Camera-type eye (tissue), 1 donor: ENCODE measurements at places on chromosomes 5 and 9. TPM values are rescaled to one million over a fixed set of nuclear protein-coding genes. Genes with fewer than 3 reads are reported as not detected.

The CD72 gene
- 2.5 TPM for total RNA-seq

The DOK3 gene
- 4.8 TPM for total RNA-seq

The SPATA31E1 gene
- not detected for total RNA-seq

The OLFM1 gene
- total RNA-seq: 48.8 TPM
